ENCODE measurements at places on chromosomes 4 and X.

DNA sequence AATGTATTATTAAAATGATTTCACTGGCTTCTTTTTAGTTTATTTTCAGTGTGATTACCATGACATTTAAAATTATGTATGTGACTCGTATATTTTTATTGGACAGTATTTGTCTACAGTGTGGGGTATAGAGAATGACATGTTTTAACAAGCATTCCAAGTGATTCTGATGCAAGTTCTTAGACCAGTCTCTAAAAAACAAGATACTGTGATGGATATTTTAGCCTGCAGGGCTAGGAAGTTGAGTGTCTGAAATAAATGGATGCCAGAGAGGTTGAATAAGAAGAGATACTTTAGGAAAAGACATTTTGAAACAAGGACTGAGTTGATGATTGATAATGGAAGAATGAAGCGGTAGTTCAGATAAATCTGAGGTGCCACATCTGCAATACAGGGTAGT is 3.5 kb upstream of the MAD2L1 start:
- no peak for DNase-seq

GRCh38 chr4:145805490-145805889 is 125.5 kb downstream of the C4orf51 start:
- DNase-seq = no peak

- no peak for DNase-seq
These were observed 14.5 kb downstream of the CLCN4 start for GRCh38 chrX:10171249-10171648.

- no peak for DNase-seq
These were observed 129.8 kb downstream of the UGT8 start for GRCh38 chr4:114728426-114728825.

- DNase-seq = no peak
These were observed 9.2 kb downstream of the CTSO start for GRCh38 chr4:155944516-155944915.

DNA sequence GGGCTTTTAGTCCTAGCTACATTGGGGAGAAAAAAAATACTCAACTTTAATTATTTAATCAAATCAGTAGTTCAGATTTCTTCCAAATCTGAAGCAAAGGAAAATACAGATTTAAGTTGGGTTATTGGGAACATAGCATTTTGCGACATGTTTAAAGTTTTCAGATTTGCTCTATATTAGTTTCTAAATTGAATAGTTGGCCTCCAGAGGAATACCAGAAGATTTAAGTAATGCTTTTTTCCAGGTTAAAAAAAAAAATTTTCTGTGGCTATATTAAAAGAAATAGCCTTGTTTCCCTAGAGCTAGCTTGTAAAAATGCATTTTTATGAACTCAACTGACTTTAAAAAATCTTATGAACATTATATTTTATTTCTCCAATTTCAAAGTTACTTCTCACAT is 115.9 kb downstream of the DDX53 start:
- no peak for DNase-seq

DNA sequence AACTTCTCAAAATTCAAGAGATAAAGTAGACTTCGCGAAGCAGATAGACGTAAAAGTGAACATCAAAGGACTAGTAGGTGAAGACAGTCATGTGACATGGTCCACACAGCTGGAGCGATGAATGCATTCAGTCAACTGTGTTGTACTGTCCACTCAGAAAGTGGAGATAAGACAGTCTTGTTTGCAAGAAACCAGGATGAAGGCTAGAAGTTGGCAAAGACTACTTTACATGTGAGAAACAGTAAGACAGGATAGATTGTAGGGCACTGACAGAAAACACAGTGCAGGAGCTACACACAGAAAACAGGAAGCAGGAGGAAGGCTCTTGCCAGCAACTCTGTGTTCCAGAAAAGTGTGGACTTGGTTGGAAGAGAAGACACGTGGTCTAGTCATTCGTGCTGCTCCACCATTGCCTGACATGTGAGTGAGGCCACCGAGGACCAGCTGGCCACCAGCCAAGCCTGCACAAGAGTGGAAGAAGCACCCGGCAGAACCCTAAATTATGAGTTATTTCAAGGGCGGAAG is 78.9 kb downstream of the FAT1 start:
- DNase-seq = no peak

DNA sequence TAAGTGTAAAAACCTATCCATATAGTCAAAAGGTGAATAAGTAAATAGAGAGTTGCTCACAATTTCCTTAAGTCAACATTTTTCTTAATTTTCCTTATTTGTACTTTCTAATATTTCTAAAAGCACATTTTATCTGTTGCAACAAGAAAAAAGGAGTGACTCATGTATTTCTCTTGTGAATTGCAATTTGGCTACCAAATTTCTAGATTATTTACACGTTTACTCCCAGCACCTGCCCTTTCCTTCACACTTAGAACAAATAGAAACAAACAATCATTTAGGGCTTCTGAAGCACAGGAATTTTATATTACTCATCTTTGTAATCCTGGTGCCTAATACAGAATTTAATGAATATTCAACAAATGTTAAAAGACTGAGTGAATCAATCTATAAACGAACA is 22.2 kb downstream of the BTC start:
- DNase-seq = no peak

DNA sequence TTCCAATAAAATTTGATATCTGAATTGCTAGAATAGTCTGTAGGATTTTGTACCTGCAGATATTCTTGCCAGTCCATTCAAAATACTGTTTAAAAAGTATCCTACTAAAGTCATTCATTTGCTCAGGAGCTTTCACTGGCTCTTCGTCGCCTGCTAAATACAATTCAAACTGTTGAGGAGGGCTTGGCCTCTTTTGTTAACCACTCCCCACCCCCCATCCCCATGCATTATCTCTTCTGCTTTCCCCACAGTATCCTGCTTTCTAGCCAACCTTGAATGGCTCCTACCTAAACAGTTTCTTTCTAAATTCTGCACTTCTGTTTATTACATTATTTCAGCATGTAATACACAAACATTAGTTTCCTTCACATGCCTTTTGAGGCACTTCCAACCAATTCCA is 230.8 kb downstream of the CPE start:
- no peak for DNase-seq

GRCh38 chr4:10781805-10782204 is 97.2 kb upstream of the CLNK start:
- no peak for DNase-seq

DNA sequence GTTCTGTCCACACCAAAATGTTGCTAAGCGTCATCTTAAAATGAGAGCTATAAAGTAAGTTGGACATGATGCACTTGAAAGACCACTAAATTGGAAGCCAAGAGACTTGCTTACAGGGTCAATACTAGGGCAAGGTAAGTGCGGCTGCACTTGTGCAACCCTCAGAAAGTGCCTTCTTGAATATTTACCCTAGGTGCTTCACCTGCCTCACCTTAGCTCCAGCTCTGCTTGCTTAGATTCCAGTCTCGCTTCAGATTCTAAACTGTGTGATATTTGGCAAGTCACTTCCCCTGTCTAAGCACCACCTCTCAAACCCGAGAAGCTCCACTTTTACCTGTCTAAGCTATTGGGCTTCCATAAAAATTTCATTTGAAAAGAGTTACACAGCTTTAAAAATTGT is 136.5 kb downstream of the GRIA3 start:
- DNase-seq = no peak

- no peak for DNase-seq
These were observed 35.1 kb downstream of the MAGED2 start for GRCh38 chrX:54842607-54843006.

DNA sequence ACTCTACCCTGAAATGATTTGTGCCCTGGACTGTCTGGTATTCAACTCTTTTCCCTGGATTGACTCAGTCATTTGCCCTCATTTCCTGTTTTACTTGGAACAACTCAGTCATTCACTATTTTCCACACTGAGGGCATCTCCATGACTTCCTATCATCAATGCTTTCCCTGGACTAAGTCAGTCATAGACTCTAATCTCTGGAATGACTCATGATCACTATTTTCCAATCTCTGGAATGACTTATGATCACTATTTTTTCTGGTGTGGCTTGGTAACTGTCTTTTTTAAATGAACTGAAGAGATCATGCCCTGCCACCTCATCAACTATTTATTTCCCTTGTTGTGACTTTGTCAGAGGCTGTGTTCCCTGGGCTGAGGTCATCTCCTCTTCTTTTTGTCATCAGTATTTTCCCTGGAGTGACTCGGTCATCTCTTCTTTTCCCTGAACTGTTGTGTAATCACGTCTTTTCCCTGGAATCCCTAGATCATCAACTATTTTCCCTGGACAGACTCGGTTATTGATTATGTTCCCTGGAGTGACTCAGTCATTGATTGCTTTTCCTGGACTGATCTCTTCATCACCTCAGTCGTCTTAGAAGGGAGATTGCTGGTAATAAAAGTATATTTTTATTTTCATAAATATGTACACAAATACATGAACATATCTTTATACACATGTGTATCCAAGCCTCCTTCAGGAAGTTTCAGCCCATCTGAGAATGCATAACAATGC is 327.1 kb upstream of the VCX start:
- no peak for DNase-seq

Data from renal cortex interstitium (tissue), 15 donors.